ENCODE measurements at places on chromosomes 5 and 9. TPM values are rescaled to one million over a fixed set of nuclear protein-coding genes. Genes with fewer than 3 reads are reported as not detected.

GRCh38 chr5:56152437-56152836 is 80.7 kb downstream of the ANKRD55 start:
- DNase-seq, result peak; percentile 57

CYLC2 gene
- not detected for total RNA-seq

DNA sequence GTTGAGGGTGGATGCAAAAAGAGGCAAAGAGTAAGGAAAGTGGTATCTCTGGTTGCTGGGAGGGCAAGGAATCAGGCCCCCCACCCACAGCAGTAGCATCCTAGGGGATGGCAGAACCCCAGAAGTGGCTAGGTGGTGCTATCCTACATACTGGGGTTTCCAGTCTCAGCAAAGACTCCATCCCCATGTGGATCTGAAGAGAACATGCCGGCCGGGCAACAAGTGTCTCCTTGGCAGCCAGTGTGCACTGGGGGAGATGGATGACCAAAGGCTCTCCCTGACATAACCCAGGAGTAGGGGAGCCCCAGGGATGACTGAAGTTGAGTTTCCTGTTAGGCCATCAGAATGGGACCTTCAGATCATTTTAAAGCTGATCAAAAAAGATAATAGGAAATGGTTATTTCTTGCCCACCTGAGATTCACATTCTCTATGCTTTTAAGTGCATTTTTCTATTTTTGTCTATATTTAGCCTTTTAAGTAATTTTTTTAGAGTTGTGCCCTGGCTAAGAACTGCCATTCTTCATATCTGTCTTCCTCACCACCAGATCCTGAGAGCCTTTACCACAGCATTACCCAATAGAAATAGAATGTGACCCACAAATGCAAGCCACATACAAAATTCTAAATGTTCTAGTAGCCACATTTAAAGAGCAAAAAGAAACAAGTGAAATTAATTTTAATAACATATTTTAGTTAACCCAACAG is 78.7 kb upstream of the SMIM23 start:
- no peak for DNase-seq

GRCh38 chr5:9381464-9381863 is 164.4 kb downstream of the SEMA5A start:
- DNase-seq, result no peak

DNA sequence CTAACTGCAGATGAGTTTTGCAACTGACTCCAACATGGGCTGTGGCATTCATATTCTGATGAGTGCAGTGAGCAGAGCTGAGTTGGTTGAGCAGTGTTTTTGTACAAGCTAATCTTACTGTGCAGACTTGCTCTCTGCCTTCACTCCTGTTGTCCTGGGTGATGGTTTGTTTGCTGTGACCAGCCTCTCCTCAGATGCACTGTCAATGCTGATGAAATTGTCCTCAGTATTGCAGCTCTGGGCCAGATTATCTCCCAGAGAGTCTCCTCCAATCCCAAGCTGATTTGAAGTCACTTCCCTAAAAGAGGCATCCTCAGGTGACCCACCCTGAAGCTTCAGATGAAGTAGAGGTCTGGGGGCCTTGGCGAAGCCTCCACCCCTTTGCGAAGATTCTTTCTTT is 581.8 kb downstream of the ACTL7B start:
- DNase-seq, result no peak

WDR38 gene
- not detected for total RNA-seq

GRCh38 chr9:70983723-70984295 is 137.6 kb downstream of the TRPM3 start:
- DNase-seq, result no peak
